ENCODE measurements at places on chromosomes 4 and X. TPM values are rescaled to one million over a fixed set of nuclear protein-coding genes. Genes with fewer than 3 reads are reported as not detected.

The KIAA1210 gene
- not detected for total RNA-seq

The HOPX gene
- total RNA-seq: 22.1 TPM

The IQSEC2 gene
- 0.82 TPM for total RNA-seq

The SLC9B1 gene
- total RNA-seq: 2.2 TPM

The CLDN2 gene
- not detected for total RNA-seq

The NIPAL1 gene
- 0.97 TPM for total RNA-seq

The MAGEA9 gene
- not detected for total RNA-seq

The GLRA2 gene
- not detected for total RNA-seq

The DGAT2L6 gene
- not detected for total RNA-seq

The DTHD1 gene
- 5.4 TPM for total RNA-seq

The RPL34 gene
- 1,506 TPM for total RNA-seq

The ETDB gene
- total RNA-seq: not detected

The ANOS1 gene
- total RNA-seq: 0.08 TPM

Measured in activated naive CD8-positive, alpha-beta T cell treated with anti-CD3 and anti-CD28 coated beads, Interleukin-2, amount 10 ng/mL, durations not matched to agents 7 days and 5 days (primary cell).